Transverse colon (tissue), 4 donors: ENCODE measurements at places on chromosomes 12 and 14.

- no peak for DNase-seq
These were observed 57.2 kb downstream of the LRRC74A start for GRCh38 chr14:76883447-76883846.

DNA sequence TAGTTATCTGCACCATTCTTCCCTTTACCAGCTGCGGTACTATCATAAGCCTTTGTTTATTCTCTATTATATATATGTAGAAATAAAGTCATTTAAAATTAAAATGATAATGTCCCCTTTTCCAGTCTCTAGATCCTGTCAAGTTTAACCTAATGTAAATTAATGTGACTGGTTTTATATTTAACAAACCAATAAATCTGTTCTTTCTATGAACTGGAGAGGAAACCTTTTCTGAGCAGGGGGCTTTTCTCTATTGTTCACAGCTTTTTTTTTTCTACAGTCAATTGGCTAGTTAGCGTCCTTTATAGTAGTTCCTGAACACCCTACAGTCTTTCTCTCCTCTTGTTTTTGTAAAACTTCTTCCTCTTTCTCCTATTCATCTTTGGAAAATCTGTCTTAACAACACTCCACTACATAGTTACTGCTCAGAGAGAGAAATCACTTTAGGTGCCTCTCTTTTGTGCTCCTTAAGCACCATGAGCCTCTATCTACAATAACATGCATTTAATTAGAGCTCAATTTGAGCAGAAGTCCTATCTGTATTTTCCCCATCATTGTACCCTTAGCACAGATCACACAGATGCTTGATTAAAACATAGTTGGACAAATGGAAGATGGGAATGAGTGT lies 332.6 kb upstream of the SYT1 start:
- no peak for DNase-seq

DNA sequence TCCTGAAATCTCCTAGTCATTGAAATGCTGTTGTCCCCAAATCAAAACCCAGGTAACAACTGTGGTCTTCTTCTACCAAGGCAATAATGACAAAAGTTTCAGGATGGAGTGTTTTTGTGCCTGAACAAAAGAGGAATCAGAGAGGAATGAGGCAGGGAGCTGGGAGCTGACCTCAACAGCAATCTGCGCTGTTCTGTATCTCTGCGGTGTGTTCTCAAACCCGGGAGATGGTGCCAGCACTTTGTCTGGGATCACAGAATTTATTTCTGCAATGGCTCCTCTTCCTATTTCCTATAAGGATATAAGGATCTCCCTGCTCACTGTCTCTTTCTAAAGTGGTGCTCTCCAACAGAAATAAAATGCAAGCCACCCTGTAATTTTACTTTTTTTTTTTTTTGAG lies 449 bp upstream of the GLT8D2 start:
- DNase-seq = no peak

- no peak for DNase-seq
These were observed 19.1 kb downstream of the SYNJ2BP start for GRCh38 chr14:70397746-70398145.

- DNase-seq = no peak
These were observed 7.5 kb upstream of the LRP1-AS start for GRCh38 chr12:57154804-57155434.
